ENCODE measurements at places on chromosomes 2 and 18.

DNA sequence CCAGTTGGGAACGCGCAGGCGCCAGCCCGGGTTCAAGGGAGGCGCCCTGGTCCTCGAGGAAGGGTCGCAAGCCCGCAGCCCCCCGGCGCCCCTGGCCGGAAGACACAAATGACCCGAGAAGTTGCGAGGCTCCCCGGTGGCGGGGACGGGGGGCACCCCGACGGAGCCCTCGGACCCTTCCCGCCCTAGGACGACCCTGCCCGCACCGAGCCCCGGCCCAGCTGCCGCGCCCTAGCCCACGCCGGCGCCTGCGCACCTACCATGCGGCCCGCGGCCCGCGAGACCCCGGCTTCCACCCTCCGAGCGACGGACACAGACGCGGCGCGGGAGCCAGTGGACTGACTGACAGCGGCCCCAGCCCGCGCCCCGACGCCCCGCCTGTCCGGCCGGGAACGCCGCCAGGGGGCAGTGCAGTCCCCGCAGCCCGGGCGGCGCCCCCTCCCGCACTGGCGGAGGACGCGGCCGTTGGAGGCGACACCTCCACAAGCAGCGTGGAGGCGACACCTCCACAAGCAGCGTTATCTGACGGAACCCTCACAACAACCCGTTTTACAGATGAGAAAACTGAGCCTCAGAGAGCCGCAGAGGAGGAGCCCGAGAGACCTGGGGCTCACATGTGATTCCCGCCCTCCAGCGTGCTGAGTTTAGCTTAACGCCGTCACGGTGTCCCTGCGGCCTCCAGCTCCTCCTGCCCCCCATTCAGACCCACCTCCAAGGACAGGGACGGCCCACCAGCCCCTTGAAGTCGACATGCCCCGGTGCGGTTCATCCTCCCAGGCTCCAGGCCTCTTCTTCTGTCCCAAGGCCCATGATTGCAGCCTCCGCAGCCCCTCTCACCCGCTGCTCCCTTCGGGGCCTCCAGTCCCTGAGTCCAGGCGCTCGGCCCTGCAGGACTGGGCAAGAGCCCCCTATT lies at the start of gene NMUR1:
TSS of gene NMUR1 (minus strand) at position 347 of the 913 bp plus-strand sequence. CDS start at position 263, 84 bp downstream.
- DNase-seq, result peak; percentile 56

GRCh38 chr2:113138428-113139322 lies 11.3 kb downstream of the IL1RN start:
- no peak for DNase-seq

- DNase-seq, result no peak
Measured at GRCh38 chr18:59143441-59143840, 3.8 kb downstream of the SEC11C start.

DNA sequence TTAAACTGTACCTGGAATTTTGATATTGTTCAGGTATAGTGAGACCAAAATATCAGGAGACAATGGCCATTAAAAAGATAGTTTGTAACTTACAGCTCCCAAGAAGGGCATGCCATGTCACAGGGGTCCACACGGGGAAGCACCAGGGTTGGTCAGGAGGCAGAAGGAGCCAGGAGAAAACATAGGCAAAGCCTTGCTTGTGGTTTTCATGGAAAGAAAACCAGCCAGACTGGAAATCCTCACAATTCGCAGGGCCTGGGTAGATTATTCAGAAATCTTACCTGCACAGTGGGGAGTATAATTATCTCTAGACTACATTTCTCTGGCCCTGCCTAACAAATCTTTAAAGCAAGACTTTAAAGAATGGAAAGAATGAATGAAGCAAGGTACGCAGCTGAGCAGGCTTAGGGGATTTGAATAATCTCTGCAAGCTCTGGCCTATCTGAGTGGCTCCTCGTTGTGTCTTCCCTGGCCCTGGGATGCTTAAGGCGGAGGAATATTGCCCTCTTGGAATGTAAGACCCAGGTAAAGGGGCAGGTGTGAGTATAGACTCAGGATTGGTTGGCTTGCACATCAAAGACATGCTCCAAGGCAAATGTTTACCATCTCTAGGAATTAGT lies 66.9 kb upstream of the CDC42EP3 start:
- DNase-seq, result no peak

- no peak for DNase-seq
Measured at GRCh38 chr2:56729212-56729611, 545.4 kb downstream of the CCDC85A start.

- DNase-seq, result no peak
Measured at GRCh38 chr2:9167718-9168657, 38.6 kb upstream of the ASAP2 start.

DNA sequence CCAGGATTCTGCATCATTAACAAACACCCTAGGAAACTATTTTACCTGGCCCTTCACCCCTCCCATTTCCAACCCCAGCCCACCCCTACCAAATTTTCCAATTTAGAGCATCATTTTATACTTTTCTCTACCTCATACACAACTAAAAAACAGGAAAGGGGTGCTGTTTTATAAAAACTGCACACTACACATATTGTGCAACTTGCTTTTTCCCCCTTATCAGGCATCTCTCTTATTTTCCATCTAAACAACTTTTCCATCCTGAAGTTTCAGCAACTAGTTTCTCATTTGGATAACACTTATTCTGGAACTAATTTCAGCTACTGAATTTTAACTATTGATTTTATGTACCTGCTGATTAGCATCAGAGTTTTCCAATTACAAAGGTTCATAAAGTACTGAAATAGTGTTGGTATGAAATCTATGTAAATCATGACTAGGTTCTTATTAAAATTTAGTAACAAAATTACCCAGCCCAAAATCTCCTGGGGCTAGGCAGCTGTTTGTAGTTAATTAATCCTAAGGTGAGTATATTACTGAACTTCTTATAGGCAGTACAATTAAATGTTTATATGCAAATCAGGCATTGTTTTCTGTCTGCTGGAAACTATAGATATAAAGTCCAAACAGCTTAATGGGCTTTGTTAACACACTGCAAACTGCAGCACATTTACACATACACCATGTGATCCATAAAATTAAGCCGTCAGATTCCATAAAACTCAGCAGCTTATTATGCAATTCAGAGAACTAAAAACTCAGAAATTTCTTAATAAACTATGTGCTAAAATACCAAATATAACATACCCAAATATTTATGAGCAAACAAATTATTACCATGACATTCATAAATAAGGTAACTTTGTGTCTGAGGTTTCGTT lies 7.9 kb downstream of the SF3B1 start:
- no peak for DNase-seq

DNA sequence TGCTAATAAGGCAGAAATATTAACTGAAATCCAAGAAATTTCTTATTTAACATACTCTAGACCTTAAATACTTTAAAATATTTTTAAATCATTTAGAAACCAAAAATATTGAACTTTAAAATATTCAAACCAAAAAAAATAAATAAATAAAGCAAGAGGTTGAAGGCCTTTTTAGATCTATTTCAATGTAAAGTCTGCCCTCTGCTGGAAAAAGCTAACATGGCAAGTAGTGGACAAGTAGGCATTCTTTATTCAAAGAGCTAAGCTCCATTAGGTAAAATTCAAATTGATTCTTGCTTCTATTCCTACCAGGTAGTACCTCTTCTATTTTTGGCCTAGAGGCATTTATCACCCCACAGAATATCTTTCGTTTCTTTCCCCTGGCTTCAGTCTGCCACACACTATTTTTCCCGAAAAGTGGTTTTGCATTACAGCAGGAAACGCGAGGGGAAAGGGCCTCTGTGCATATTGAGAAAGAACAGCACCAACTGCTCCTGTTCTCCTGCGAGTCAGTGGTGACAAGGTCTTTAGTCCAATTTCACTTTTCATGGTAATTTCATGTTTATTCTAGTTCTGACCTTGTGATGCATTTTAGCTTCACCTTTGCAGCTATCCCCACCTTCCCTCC lies 20.4 kb downstream of the IFIH1 start:
- DNase-seq, result peak; percentile 32

DNA sequence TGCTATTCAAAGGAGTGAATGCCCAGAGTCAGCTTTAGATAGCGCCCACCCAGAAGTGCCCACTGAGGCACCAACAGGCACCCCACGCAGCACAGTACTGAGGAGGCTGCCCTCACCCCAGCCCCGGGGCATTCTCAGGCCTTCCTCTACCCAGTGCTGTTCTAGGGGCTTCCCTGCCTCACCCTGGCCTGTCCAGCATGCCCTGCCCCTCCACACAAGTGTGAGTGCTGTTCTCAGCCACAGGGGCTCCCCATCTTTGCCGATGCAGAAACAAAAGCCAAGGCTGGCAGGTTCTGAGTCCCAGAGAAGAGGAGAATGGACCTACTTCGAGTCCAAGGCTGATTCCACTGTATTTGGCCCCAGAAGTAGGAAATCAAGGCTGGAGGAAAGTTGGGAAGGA lies 15.8 kb downstream of the BIN1 start:
- no peak for DNase-seq

GRCh38 chr18:61823595-61823994 lies 69.2 kb downstream of the RNF152 start:
- DNase-seq, result no peak

GRCh38 chr2:26692897-26693849 lies 651 bp downstream of the KCNK3 start:
- no peak for DNase-seq

DNA sequence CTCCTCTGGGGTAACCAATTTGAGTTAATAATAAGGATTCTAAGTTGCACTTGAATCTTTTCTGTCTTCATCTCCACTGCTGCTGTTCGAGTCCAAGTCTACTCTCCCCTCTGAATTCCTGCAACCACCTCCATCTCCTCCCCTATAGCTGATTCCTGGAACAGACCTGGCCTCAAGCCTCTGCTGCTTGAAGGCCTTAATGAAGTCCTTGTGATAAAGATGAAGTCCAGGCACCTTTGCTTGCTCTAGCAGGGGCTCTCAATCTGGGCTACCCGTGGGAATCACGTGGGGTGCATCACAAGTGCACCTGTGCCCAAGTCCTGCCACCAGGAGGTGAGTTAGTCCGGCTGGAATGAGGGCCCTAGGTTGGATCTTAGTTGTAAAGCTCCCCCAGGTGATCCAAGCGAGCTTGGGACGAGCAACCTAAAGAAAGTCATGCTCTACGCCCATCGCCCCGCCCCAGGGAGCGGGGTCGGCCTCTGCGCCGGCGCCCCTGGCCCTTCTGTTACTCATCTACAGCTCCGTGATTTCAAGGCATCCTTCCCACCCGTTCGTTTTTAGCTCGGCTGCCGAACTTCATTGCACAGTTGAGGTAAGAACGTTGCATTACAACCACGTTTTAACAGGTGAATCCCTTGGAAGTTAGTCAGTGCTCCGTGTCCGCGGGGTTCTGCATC lies 905 bp upstream of the IAH1 start:
- no peak for DNase-seq

GRCh38 chr2:45857867-45858520 lies 206.5 kb downstream of the PRKCE start:
- no peak for DNase-seq

DNA sequence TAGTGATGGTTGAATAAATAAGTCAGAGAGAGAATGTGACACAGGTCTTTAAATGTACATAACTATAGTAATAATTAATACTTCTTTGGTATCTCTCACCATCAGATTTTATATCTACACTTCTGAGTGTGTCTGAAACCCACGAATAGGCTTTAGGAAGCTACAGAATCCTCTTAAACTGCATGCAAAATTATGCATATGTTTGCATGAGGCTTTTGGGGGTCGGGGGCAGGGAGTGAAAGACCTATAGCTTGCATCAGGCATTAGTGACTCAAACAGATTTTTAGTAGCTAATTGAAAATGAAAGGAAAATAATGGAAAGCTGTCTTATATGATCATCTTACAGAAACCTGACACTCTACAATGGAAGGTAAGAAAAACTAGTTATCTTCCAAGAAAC lies 14.9 kb downstream of the LRPPRC start:
- DNase-seq, result no peak

- DNase-seq, result peak; percentile 60
Measured at GRCh38 chr18:62585274-62586150, 62.7 kb downstream of the ZCCHC2 start.

DNA sequence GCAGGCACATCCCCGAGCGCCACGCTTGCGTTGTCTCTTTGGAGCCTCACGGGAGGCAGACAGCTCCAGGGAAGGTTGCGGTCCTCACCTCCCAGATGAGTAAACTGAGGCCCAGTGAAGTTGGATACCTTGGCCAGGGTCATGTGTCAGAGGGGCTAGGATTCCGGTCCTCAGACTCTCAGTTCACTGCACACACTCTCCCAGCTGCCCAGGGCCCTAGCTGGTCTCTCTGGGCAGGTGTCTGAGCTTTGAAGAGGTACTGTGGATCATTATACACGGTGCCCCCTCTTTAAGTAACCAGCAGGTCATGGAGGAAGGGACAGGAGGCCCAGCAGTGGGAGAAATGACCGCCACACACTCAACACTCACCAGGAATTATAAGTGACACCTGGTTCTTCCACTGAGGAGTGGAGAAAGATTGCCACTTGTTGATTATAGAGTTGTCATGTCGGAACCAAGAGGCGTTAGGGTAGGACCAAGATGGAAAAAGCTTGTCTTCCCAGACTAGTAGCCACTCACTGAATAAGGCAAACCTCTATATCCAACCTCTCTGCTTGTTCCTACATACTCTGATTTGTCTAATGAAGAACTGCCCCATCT lies 588 bp downstream of the TMEM214 start:
- no peak for DNase-seq

DNA sequence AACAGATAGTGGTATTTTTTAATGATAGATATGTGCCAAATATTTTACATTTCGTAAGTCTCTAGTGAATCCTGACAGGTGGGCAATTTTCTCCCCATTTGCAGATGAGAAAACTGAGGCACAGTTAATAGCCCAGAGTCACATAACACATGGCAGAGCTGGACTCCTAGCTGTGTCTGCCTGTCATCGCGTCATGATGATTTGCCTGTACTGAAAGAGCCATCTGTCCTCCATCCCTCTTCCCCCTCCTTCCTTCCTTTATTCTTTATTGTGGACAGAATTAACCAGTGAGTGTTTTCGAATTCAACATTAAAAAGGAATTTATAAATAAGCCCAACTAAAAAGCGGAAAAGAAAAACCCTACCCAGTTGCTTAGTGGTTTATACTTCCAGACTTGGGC lies 3.2 kb downstream of the DNAJB2 start:
- no peak for DNase-seq

DNA sequence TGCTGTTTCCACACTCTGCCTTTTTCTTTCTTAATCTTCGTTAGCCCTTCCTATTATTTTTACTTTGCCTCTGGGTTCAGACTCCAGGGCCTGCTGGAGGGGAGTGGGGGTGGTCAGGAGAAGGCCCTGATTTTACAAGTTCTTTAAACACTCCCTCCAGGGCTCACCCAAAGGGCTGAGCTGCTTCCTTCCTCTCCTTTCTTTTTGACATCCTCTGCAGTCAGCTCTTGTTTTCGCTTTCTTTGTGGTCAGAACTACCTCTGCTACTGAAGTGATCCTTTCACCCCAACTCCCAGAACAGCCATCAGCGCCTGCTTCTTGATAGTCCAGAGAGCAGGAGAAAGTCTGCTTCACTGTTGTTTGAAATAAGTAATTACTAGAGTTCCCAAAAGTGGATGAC lies 925.7 kb downstream of the EPHA4 start:
- no peak for DNase-seq

- peak; percentile 16 for DNase-seq
Measured at GRCh38 chr2:212686285-212686895, 147.8 kb upstream of the ERBB4 start.

- DNase-seq, result no peak
Measured at GRCh38 chr18:68494802-68495581, 219.9 kb downstream of the TMX3 start.

GRCh38 chr2:202950592-202950991 lies 38.5 kb downstream of the CARF start:
- no peak for DNase-seq

Data from stimulated activated CD4-positive, alpha-beta T cell treated with anti-CD3 and anti-CD28 coated beads, TNF-alpha, amount 100 ng/mL, for 48 hours (primary cell).